ENCODE measurements at places on chromosomes 6 and 20.

DNA sequence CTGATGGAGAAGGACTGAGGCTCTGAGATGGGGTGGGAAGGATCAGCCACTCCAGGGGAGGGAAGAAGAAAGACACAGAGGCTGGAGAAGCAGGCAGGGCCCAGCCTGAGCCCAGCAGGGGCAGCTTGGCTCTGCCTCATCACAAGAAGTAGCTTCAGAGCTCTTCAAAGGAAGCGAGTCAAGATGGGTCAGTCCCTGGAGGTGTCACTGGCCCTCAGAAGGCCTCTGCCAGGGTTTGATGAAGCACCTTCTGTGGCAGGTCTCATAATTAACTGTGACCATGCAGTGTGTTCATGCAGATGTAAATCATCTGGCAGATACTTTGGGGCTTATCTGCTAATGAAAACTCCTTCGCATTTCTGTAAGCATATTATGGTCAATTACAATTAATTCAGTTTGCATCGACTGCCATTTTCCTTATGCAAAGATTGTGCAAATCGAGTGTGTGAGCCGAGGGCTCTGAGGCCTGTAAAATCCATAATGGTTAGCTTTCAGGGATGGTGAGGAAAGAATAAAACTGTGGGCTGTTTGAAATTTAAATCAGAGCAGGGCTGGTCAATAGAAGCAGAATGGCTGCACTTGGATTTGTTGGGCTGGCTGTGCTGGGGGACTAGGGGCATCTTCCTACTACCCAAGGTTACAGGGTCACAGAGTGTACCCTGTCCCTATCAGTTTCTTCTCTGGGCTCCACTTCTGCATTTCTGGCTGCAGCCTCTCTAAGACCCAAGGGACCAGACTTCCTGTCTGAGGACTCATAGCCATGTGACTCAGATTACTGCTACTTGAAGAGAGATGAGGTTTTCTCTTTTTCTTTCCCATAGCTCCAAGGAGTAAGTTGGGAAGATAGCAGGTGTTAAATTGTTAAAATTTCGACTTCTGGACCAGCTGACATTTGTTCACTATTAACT lies 376.6 kb downstream of the DHX35 start:
- no peak for DNase-seq

GRCh38 chr20:25706793-25707192 lies 10.1 kb upstream of the ZNF337 start:
- DNase-seq = no peak

GRCh38 chr6:76862936-76863335 lies 600.4 kb downstream of the HTR1B start:
- no peak for DNase-seq

GRCh38 chr20:25257756-25258475 lies 10.0 kb downstream of the PYGB start:
- DNase-seq = no peak

- peak; percentile 82 for DNase-seq
Observed at GRCh38 chr6:31070711-31071197, 41.6 kb downstream of the C6orf15 start.

- DNase-seq = no peak
Observed at GRCh38 chr20:9686455-9686854, 152.4 kb downstream of the PAK5 start.

GRCh38 chr20:43744151-43744611 lies 17.4 kb upstream of the GTSF1L start:
- DNase-seq = peak; percentile 34

- no peak for DNase-seq
Observed at GRCh38 chr20:62232194-62232593, 6.1 kb upstream of the OSBPL2 start.

- DNase-seq = no peak
Observed at GRCh38 chr6:15888798-15889772, 226.3 kb upstream of the DTNBP1 start.

GRCh38 chr6:117174835-117175360 lies 90.5 kb upstream of the VGLL2 start:
- DNase-seq = no peak
